ENCODE measurements at places on chromosomes 3 and 15.

- peak; percentile 40 for DNase-seq
Observed at GRCh38 chr3:39106851-39107387, 508 bp downstream of the GORASP1 start.

DNA sequence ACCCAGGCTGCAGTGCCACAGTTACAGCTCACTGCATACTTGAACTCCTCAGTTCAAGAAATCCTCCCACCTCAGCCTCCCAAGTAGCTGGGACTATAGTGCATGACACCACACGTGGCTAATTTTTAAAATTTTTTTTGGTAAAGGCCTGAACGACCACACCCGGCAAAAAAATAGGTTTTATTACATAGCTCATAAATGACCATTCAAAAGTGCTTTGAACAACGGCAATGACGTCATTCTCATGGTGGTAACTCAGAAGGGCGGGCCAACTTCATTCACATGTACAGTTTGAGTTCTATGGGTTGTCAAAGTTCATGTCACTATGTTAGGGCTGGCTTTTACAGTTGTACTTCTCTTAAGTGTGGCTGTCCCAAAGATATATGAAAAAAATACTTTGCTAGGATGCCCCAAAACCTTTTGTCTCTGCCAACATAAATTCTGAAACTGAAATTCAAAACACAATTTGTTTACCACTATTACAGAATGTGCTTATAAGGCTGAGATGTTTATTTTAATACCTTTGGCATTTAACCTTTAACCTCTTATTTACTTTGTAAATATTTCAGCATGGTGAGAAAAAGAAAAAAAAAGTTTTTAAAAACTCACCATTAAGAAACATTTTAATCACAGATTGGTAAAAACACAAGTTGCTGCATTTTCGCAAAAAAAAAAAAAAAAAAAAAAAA lies 6.2 kb downstream of the MYO1E start:
- DNase-seq: no peak

DNA sequence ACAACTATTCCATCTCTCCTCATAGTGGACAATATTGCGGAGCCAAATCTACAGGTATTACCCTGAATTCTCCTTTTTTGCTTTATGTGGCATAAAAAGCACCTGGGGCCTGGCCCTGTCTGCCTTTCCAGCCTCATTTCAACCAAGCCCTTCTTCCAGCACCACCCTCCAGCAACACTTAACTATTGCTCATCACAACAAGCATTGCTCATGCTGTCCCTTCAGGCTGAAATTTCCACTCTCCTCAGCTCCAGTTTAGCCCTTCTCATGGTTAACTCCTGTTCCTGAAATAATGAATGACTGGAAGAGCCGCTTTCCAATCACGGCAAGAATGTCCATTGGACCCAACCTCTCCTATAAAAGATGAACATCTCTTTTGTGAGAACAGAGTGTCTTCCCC lies 107.4 kb downstream of the P2RY1 start:
- DNase-seq: no peak

DNA sequence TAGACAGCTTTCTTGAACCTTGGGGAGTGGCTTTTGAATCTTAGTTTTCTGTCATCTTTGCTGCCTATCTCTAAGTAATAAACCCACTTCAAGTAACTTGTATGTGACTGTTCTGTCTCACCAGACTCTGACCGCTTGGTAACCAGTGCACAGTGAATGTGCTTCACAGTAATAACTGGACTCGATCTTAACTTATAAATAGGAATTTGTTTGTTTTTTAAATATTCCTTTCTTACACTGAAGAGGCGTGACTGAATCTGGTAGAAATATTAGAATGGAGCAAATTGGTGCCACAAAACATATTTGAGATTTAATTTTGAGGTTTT lies 318.0 kb downstream of the GBE1 start:
- DNase-seq: no peak

DNA sequence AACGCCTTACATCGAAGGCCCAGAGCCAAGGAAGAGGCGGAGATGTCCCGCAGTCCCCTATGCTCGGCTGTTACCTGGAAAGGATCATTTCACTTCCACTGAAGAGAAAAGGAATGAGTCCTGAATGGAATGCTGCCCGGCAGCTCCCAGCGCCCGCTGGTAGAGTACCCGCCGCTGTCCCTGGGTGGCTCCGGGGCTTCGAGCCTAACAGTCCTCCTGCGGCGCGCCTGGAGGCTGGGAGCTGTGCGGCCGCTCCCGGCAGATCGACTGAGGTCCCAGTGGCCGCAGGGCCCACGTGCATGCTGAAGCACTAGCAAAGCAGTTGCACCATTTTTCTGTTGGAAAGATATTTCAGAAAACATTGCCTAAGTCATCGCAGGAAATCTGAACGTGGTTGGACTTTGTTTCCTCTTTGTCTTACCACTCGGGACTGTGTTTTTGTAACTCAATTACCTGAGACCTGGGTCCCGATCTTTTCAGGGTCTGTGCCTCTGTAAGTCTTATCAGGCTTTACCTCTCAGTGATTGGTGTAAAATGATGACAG lies 984 bp downstream of the RNU6-1 start:
- peak; percentile 67 for DNase-seq

GRCh38 chr3:197003461-197004385 lies 25.9 kb downstream of the MELTF start:
- no peak for DNase-seq

GRCh38 chr15:65632780-65633375 lies 11.1 kb downstream of the SLC24A1 start:
- DNase-seq: no peak

DNA sequence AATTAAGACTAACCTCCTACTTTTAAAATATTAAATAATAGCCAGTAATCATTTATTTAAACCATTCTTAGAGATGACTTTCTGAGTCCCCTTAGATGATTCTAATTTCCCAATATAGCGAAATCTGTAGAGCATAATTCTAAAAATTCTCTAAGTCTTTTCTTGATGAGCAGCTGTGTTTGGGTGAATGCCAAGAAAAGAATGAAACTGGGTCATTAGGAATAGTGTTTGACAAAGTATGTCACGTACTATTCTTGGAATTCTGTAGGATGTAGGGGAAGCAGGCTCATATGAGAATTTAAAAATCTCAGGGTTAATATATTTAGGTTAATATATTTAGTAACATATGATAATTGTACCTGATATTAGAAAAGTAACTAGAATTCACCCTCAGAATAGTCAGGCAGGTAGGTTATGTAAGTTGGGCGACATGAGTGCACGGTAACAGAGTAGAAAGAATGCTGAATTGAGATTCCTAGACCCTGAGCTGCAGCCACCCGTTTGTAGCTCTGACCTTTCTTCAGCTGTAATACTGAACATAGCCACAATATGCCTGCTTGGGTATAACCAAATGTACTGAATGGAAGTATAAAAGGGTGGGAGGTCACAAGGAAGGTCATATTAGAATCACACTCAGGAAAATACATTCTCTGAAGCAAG lies 524.3 kb downstream of the UNC13C start:
- peak; percentile 44 for DNase-seq

DNA sequence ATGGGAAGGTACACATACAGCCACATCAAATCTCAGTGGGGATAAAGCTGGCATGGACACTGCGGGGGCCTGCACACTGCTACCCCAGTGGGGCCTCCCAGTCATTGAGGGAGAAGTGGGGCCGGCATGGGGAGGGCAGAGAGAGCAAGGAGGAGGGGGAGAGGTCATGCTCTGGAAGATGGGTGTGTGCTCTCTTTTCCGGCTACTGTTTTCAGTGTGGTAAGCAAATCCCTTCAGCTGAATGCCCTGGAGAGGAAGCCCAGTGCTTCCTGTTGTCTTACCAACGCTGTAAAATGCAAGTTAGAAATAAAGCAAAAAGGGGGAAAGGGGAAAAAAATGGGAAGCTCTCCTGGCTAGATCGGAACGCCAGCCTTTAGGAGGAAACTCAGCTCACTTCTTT lies 30.8 kb downstream of the NRROS start:
- no peak for DNase-seq

GRCh38 chr15:70516408-70517193 lies 246.8 kb downstream of the UACA start:
- DNase-seq: no peak

DNA sequence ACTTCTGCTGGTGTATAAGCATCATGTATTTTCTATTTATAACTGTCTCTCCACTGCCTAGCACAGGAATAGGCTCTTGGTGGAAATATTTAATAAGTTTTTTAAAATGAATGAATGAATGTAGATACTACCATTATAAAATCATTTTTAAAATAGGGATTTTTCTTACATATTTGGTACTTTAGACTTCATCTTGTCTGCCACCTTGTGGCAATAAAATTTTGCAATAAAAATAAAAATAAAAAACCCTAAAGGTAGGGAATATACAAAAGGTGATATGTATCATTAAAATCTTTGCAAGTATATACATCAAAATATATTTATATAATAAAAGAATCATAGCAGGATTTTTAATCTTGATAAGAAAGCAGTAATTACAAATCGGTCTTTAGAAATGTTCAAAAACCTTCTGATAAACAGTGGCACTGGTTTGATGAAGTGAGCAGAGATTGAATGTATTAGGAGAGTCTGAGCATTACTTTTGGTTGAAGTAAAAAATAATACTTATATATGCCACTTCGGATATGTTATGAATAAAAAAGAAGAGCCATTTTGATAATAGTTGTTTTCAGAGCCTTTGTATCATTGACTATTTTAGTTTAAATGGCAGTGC lies 95.2 kb downstream of the SPATA16 start:
- no peak for DNase-seq

DNA sequence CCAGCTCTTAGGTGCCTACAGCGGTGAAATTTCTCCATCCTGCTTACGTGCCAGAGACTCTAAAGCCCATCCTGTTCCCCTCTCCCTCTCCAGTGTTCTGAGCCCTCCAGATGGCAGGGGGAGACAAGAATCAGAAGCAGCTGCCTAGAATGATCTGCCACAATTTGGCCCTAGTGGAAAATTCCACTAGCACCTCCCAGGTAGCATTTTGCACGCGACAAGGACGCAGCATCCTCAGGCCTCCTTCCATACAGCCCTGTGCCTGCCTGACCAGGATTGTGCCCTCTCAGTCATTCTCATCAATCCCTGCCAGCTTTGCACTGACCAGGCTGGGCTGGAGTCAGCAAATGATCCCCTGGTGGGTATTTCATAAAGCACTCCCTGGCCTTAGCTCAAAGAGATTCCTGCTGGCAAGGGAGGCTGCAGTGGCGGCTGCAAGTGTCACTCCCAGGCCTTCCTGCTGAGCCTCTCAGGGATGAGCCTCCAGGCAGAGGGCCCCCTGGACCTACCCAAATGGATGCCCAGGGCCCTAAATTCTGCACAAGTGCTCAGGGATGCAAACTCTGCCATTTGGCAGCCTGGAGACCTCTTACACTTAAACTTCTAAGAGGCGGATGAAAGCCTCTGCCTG lies 130.2 kb upstream of the ATP2B2 start:
- peak; percentile 62 for DNase-seq

DNA sequence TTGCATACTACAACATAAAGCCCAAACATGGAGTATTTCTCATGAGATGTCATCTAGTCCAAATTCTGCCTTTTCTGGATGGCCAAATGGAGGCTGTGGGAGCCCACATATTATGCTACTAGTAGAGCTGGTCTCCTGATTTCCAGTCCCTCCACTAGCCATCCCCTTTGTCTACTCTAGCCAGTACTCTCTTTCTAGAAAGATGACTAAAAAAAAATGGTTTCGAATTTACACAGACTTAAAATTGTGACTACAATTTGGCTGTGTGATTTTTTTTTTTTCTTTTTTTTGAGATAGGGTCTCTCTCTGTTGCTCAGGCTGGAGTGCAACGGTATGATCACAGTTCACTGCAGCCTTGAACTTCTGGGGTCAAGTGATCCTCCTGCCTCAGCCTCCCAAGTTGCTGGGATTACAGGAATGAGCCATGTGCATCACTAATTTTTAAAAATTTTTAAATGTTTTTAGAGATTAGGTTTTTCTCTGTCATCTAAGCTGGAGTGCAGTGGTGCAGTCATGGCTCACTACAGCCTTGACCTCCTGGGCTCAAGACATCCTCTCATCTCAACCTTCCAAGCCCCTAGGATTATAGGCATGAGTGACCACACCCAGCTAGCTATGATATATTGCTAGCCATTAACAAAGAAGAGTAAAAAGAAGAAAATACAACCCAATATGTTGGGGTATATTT lies 273.9 kb downstream of the ADAMTSL3 start:
- DNase-seq: no peak

- no peak for DNase-seq
Observed at GRCh38 chr15:36885771-36886170, 214.6 kb downstream of the MEIS2 start.

DNA sequence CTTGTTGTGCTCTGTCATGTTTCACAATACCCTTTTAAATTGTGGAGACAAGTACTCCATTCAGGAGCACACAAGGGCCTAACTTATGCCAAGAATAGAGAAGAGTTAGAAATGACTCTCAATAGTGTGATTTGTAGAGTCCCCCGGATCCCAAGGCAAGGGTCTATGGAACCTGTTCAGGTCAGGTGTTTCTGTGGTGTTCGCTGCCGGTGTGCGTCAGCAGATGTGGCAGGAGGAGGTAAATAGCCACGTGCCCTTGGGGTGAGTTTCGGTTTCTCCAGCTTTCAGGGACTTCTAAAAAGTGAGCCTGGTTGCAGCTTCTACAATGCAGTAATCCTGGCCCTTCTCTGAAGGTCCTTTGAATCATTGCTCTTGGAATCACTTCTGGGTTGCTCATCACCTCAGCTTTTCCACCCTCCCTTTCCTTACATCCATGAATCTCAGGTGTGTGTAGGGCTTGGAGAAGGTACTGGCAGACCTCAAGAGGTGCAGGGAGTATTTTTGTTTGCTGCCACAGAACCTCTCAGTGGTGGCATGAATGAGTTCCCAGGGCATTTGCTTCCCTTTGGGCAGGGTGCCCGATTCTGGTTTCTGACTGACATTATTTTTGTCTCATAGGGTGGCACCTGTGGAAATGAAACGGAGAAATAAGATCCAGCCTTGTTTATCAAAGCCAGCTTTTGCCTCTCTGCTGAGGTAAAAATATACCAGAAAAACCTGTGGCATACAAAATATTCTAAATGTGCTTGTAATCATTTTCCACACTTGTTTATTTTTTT lies 7.3 kb downstream of the ST3GAL6 start:
- peak; percentile 24 for DNase-seq

DNA sequence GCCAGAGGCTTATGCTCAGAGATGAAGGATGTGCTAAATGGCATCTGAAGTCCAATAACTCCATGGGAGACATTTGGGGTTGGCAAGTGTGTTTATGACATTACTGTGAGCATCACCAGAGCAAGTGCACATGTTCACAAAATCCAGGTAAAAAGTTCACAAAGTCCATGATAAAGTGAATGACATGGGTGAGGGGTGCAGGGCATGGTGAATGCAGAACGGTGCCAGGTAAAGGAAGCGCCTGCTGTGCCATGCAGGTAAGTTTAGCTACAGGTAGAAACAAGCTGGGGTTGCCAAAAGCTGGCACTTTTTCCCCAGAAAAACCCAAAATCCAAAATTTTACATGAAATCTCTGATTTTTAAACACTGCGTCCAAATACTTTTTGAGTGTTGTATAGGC lies 268.2 kb downstream of the ABHD5 start:
- no peak for DNase-seq

- no peak for DNase-seq
Observed at GRCh38 chr3:101131767-101132166, 138.5 kb upstream of the ABI3BP start.
